ENCODE measurements at places on chromosomes 5 and 9. TPM values are rescaled to one million over a fixed set of nuclear protein-coding genes. Genes with fewer than 3 reads are reported as not detected.
A peak's percentile ranks its signal among the peaks of the same experiment; 100 is the strongest.

Gene NIPAL4
- total RNA-seq, result not detected

Gene ANKRD18A
- not detected for total RNA-seq

Gene FOXD4L5
- total RNA-seq, result not detected

Gene WHRN
- 0.76 TPM for total RNA-seq

DNA sequence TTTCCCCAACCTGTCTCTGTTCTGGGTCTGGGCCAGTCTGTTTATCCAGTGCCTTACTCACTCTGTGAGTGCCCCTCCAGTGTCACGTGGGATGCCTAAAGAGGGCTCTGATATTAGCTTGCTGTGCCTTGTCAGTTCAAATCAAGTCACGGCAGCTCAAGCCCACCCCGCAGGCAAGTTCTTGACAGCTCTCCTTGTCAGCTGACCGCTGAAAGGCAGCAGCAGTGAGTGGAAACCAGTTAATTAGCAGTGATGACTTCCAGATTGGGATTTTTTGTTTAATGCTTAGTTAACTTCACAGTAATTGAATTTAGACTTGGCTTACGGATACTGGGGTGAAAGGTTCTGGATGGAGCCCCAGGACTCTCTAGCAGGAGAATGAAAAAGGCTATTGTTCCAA, 210.1 kb downstream of the PSAT1 start:
- no peak for DNase-seq

GRCh38 chr9:107562798-107563197, 73.2 kb upstream of the KLF4 start:
- DNase-seq, result peak; percentile 6

- no peak for DNase-seq
Measured at GRCh38 chr9:126618585-126619360, 5.0 kb downstream of the LMX1B start.

- DNase-seq, result no peak
Measured at GRCh38 chr5:71907608-71908145, 188.6 kb downstream of the CARTPT start.

DNA sequence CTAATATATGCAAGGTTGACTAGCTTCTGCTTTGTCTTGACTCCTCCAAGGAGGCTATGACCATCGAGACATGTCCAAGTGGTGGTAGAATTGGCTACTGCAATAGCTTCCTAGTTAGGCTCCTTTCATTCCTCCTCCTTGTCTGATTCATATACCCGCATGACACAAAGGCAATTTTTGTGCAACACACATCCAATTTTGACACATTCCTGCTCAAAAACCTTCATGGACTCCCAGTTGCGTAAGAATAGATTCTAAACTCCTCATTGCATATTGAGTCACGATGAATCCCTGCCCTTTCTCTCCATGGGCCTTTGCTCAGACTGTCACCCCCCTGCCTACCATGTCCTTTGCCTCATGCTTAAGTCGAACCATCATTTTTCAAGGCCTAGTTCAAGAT, 344.5 kb downstream of the ACTL7B start:
- DNase-seq, result no peak

- no peak for DNase-seq
Measured at GRCh38 chr5:98060148-98060547, 713.3 kb upstream of the RGMB start.

GRCh38 chr5:116437351-116437705, 137.3 kb downstream of the SEMA6A start:
- no peak for DNase-seq

GRCh38 chr5:4989118-4989517, 151.0 kb upstream of the ADAMTS16 start:
- no peak for DNase-seq

DNA sequence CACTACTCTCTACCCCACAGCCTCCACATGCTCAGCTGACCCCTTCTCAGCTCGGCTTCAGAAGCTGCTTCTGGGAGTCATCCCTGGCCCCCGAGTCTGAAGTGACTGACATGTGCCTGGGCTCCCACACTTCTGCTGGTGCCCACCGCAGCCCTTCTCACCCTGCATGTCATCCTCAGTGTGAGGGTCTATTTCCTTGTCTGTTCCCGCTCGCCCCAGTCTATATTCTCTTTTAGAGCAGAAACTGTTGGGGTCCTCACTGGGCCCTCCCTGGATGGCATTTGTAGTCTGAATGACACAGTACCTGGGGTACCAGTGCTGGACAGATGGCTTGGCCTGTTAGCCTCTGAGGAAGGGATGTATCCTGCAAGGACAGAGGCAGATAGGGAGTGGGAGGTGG, 5.3 kb downstream of the ECSCR start:
- no peak for DNase-seq

Measured in Karpas-422 (cell line).